ENCODE measurements at places on chromosomes 6 and 20.

DNA sequence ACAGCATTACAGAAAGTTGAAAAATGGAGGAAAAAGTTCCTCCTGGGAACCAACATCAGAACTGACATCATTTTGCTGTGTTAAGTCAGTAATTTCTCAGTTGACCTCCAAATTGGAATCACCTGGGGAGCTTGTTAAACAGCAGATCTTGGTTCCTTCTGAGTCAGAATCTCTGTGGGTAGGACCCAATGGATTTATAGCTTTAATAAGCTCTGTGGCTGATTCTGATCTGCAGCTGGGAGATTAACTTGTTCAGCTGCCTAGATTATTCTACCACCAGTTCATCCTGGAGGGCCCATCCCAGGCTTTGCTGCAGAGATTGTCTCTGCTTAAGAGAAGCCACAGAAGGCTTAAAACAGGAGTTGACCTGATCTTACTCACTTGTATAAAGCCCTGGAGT lies 90.7 kb upstream of the POPDC3 start:
- DNase-seq: no peak

DNA sequence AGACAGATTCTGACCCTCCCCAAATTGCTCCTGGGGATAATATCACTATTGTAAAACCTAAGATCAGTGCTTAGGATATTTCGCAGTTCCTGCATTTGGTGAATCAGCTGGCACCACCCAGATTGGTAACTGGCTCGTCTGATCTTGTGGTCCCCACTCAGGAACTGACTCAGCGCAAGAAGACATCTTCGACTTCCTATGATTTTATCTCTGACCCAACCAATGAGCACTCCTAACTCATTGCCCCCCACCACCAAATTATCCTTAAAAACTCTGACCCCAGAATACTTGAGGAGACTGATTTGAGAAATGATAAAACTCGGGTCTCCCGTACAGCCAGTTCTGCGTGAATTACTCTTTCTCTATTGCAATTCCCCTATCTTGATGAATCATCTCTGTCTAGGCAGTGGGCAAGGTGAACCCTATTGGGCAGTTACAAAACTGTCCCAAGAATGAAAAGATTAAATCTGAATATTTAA lies 55.7 kb upstream of the PRND start:
- peak; percentile 61 for DNase-seq

DNA sequence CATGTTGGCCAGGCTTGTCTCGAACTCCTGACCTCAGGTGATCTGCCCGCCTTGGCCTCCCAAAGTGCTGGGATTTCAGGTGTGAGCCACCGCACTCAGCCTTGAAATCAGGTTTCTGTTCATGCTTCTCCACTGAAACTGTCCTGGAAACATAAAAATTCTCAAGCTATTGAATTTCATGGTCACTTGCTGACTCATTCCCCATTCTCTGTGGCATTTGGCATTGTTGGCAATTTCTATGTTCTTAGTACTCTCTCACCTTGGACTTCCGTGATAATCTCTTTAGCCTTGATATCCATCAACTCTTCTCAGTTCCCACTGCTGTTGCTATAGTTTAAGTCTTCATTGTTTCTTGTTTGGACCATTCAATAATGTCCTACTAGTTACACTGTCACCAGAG lies 6.2 kb downstream of the SEL1L2 start:
- DNase-seq: no peak

GRCh38 chr6:168363811-168364792 lies 44.5 kb upstream of the DACT2 start:
- no peak for DNase-seq
